ENCODE measurements at places on chromosomes 5 and 9.

DNA sequence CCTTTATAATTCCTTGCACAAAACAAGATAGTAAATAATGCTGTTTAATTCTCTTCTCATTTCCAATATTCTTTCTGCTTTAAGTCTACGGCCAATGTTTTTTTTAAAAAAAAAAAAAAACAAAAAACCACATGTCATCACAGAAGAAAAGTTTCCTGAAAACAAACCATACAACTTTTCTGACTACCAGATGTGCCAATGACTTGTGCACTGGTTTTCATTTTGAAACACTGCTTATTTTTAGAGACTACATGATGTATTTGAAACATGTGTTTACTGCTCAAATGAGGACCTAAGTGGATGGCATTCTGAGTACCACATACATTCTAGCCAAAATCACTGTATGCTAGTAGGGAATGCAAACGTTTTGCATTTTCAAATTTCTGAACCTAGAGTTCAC, 167.9 kb downstream of the GLIS3 start:
- no peak for DNase-seq

DNA sequence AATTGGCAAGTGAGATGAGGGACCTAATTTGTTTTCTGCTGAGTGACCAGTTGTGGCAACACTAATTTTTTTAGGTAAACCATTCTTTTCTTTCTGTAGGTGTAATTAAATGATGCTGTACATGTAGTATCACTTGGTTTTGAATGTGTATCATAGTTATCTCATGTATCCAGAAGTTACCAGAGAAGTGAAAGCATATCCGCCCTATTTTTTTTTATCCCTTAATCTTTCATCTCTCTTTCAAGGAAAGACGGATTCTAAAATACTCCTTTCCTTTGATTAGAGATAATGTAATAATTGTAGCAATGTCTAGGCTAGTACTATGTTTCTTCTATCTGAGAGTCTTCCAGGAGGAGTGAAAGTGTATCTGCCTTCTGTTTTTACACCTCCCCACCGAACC, 7.1 kb downstream of the KDM3B start:
- no peak for DNase-seq

GRCh38 chr5:65126542-65127069, 355.1 kb downstream of the ADAMTS6 start:
- no peak for DNase-seq

DNA sequence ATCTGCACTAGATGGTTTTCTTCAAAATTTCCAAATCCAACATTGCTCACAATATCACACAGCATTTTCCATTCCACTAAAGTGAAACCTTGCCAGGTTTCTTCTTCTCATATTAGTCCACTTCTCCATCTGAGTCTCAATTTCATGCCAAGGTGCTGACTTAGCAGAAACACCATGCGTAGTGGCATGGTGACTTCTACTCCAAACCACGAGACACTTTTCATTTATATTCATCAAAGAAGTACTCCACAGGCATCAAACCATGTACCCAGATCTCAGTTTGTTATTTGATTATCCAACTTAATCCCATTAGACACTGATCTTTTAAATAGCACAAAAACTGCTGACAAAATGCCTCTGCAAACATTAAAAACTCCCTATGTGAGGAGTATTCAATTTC, 233.4 kb upstream of the ITGA1 start:
- no peak for DNase-seq

DNA sequence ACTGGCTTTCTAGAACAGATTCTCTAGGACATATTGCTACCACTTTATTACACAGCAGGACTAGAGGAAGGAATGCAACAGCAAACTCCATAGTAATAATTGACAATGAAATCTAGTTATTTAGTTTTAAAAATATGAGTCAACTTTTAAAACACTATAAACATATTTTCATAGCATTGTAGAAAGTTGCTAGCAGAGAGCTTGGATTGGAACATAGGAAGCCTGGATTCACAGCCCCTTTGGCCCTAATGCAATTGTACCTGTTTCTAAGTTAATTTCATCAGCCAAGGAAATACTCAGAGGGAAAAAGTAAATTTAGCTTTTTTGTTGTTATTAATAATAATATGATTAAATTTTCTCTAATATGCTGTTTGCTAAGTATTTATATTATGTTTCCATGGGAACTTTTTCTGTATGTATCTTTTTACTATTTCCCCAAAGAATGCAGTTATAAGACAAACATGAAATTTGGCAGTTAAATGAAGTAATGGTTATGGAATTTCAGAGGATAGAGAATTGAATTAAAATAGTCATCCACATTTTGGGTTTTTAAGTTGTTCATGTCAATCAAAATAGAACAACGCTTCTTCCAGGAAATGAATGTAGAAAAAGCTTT, 45.6 kb downstream of the VCAN start:
- DNase-seq: no peak

- no peak for DNase-seq
Observed at GRCh38 chr5:163381832-163382231, 55.6 kb upstream of the CCNG1 start.

DNA sequence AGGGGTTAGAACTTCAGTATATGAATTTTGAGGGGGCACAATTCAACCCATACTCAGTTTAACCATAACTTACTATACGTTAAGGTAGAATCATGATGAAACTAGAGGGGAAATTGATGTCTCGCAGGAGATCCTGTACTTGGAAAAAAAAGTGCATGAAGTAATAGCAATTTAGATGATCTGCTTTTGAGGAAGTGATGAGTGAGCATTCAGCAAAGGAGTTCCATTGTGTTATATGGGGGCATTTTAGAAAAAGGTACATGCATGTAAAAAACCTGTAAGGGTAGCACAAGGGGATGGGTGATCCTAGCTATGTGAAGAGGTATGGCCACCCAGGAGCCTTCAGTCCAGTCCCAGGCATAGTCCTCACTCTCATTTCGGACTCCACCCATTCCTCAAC, 14.8 kb upstream of the TMC1 start:
- no peak for DNase-seq

- DNase-seq: no peak
Observed at GRCh38 chr5:62395210-62395950, 8.3 kb downstream of the DIMT1 start.

GRCh38 chr5:59097116-59097515, 514.2 kb downstream of the RAB3C start:
- no peak for DNase-seq

- no peak for DNase-seq
Observed at GRCh38 chr9:77946969-77947620, 84.5 kb downstream of the GNAQ start.

DNA sequence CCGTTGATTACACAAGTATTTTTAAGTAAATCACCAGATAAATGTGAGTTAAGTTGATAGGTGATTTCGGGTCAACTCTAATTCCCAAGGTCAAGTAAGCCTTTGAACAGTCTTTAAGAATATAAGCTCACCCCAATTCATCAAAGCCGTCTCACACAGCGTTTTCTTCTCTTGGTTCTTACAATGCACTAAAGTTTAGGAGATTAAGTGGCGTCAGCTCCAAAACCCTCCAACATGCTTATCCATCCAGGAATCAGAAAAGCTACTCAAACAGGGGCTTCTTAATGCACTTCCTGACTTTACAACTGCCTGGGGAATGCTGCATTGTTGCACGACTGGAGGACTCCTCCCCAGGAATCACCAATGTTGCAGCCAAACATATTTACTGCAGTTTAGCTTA, 206.2 kb upstream of the EFNA5 start:
- no peak for DNase-seq

DNA sequence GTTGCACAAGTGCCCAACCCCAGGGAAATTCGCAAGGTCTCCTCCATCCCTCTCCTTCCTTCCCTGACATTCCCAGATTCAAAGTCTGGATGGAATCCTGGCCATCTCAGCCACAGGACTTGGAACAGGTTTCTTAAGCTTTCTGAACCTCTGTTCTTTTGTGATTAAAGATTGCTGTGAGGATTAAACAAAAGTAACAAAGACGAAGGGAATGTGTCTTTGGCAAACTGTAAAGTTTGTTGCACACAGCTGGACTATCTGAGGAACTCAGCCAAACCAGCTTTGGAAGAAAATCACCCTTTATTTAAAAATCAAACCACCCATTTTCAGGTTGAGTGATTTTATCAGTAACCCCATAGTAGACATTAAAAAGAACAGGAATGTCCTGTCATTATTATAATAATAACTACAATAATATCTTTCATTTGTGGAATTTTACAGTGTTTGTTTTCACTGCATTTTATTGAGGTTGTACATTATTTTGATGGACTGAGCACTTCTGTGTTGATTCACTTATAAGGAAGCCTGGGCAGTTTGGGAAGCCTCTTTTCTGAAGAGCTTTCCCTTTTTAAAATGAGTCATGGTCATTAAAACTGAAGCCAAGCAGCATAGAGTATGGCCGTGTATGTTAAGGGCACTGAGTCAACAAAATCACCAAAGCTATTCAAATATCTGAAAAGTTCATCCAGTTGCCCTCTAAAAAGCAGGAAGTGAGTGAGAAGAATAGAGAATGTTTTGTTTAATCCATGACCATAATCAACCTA, 310.2 kb downstream of the AGTPBP1 start:
- DNase-seq: no peak

- DNase-seq: no peak
Observed at GRCh38 chr5:50501491-50502228, 60.6 kb upstream of the EMB start.

- DNase-seq: no peak
Observed at GRCh38 chr5:31232273-31232888, 38.9 kb downstream of the CDH6 start.

GRCh38 chr5:10111571-10111970, 138.1 kb downstream of the ATPSCKMT start:
- no peak for DNase-seq

Data from NCI-H2107 (cell line).